RWPE1 (cell line): ENCODE measurements at places on chromosomes 2 and 18.

DNA sequence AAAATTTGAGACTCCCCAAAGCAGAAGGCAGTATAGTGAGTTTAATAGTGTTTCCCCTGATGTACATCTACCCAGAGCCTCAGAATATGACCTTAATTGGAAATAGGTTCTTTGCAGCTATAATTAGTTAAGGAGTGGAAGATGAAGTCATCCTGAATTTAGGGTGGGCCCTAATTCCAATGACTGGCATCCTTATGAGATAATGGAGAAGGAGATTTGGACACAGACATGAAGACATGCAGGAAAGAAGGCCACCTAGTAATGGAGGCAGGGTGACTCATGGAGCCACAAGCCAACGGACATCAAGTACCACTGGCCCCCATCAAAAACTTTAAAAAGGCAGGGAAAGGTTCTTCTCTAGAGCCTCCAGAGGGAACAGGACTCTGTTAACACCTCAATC is 308.9 kb downstream of the TXNL1 start:
- no peak for DNase-seq

DNA sequence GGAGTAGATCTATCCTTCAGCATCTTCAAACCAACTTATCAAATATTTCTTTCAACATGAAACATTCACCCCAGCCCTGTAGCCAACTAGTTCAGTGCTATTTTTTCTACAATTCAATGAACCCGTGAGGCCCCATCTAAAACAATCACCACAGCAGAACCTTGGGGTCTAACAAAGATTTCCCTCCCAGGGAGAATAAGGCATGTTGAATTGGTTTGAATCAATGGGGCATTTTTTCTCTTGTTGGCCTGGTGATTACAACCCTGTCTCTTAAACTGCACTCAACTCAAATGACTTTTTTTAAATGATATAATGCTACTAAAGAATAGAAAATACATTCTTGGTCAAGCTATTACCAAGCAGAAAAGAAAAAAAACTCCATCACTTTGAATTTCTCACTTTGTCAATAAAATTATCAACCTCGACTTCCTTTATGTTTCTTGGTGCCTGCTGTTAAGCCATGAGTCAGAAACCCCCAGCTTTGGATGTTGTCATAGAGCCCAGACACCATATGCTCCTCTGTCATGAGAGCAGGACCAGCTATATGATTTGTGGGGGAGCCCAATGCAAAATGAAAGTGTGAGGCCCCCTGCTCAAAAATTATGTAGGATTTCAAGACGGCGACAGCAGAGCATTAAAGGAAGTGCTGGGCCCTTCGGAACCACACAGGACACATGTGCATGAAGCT is 282.4 kb downstream of the MEIS1 start:
- DNase-seq: no peak

- no peak for DNase-seq
Measured at GRCh38 chr2:111100087-111100764, 20.5 kb upstream of the BCL2L11 start.

- peak; percentile 75 for DNase-seq
Measured at GRCh38 chr18:22282311-22283115, 113.1 kb downstream of the GATA6 start.

DNA sequence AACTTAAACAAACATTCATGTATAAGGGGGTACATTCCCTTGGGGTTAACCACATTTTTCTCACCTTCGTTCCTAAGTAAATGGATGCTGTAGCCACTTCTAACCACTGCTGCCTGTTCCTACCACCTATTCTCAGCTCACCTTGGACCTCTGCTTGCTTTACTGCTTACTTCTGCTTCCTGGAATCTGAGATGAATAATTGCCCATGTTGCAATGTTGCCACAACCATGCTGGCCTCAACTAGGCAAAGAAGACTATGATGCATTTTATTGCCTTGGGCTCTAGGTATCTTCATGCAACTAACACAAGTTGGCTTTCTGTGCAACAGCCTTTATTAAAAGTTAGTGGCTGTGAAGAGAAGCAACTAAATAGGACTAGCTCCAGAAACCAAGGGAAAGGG is 106.3 kb upstream of the TCF4 start:
- DNase-seq: no peak

- DNase-seq: no peak
Measured at GRCh38 chr2:101003278-101003775, 1.2 kb downstream of the RPL31 start.

- no peak for DNase-seq
Measured at GRCh38 chr2:121400201-121400600, 115.2 kb upstream of the TFCP2L1 start.

DNA sequence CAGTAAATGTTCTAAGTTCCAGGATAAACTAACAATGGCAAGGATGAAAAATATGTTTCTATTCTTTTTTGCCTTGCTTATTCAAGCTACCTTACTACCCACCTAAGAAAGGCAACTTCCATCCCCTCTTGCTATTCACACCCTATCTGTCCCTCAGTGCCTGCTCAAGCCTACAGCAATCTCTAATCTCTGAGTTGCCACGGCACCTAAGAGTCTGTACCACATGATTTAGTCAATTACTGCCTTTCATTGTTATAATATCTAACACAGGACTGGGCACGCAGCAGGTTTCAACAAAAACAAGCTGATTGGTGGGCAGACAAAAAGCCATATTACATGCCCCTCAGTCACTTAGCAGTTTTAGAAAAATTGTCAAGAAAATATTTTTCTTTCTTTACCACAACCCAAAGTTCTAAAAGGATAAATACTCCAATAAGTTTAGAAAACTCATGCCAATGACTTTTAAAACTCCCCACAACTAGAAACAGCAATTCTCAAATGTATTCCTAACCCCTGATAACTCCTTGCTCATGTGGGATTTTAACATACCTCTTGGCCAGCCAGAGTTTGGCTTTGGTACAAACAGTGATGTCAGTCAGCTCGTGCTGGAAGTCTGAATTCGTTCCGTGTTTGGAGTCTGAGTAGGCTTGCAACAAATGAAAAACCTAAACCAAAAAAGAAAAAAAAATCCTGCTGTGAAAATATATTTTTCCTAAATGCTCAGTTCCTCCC is 117.3 kb upstream of the ZFP36L2 start:
- no peak for DNase-seq

DNA sequence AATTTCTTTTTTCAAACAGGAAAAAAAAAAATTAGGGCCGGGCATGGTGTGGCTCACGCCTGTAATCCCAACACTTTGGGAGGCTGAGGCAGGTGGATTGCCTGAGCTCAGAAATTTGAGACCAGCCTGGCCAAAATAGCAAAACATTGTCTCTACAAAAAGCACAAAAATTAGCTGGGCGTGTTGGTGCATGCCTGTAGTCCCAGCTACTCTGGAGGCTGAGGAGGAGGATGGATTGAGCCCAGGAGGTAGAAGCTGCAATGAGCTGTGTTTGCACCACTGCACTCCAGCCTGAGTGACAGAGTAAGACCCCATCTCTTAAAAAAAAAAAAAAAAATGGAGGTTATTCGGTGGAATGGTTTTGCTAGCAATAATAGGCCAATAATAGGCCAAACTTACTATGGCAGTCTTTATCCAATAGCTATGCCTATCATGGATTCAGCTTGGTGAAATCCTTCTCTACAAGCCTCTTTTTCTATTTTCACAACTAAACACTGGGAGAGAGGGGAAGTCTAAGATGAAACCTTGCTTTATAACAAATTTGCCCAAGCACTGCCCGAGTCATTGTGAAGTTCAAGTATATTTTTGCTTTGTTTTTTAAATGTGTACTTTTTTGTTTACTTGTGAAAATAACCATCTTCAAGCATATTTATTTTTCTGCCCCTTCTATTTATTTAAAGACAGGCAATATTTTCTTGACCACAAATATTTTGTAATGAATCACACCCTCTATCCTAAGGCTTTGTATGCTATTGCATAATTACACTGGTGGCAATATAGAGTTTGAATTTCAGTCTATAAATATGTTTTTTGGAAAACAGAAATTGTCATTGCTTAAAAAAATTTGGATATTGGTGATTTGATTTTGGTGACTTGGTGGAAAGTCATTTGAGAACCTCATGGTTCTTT is 20.0 kb upstream of the KYNU start:
- DNase-seq: peak; percentile 42

GRCh38 chr18:63843008-63843407 is 44.5 kb upstream of the SERPINB2 start:
- DNase-seq: no peak

DNA sequence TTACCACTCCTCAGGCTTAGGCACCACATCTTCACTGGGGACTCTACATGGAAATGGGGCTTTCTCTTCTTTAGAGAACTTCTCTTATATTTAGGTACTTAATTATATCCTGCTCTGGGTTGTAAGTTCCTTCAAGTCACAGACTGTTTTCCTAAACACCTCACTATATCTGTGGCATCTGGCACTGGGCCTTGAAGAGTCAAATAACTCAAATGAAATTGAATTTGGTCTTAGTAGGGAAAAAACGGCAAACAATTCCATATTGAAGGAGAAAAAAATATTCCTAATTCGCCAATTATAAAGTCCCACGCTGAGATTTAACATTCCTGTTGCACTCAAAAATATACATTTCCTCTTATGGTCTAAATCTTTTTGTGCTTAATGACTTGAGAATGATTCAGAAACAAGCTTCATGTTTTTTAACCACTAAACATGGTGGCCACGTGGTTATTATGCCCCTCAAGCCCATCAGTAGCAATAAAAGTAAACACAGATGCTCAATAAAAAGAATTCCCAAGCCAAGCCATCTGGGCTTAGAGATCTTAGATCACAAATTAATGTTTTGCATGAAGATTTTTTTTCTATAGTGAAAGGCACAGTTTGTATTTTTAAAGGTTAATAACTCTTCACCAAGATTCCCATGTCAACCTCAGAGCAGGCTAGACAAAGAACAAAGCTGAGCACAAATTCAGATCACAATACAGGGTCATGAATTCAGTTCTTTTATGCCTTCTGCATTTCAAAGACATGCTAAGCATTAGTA is 105.5 kb upstream of the SYT4 start:
- DNase-seq: no peak

GRCh38 chr2:223088866-223089265 is 36.9 kb downstream of the KCNE4 start:
- no peak for DNase-seq

DNA sequence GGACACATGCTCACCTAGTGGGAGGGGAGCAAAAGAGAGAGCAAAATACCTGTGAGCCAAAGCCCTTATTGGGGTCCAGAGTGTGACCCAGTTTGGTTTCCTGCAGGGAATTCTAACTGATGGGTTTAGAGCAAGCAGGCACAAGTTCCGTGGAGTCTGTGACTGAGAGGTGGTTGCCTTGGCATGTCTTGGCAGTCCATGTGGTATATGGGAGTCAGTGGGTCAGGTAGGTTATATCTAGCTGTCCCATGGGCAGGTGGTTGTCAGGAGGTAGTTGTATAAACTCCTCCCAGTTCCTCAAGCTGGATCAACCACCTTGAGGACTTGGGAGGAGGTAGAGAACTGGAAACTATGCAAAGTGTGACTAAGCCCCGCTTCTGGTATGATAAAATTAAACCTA is 452.8 kb upstream of the VWC2L start:
- DNase-seq: no peak

DNA sequence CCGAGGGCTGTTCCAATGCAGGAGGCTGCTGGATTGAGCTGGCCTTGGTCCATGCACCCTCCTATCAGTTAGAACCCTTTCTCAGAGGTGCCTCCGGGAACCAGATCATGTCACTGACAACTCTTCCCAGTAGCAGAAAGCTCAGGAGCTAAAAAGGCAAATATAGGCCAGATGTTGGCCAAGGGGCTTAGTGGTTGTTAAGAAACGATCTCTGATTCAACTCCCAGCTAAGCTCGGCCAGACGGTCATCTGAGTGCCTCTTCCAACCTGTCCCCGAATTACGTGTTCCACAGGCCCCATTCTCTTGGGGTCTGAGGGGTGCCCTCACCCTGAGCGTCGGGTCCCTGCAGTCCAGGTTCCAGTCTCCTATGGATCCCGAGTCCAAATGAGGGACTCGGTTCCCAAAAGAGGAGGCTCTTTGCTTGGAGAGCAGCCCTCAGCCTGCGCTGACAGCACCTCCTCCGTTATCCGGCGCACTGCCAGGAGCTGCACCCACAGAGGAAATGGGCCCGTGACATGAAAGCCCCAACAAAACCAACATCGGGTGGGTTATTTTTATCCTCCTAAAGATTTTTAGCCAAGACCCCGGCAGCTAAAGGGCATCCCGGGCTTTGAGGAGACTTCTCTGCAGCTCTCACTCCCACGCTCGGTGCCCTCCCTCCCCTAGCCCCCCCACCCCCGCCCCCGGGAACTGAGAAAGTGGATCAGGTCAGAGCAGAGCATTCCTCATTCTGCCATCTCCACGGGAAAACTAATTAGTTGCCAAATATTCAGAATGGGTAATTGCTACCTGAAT is 106.6 kb upstream of the ID2 start:
- DNase-seq: no peak

DNA sequence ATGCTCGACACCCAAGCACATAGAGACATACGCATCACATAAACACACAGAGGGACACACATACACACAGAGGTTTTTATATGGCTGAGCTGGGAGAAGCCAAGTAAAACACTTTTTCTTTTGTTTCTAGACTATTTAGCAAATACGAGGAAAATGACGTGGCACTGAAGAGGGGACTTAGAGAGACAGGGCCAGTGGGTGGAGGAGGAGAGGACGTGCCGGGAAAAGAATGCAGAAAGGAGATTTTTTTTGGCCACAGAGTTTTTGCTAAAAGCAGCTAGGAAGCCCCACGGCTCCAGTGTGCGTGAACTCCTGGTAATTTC is 168.5 kb upstream of the KLF7 start:
- DNase-seq: no peak

GRCh38 chr2:74304332-74305148 is 38.7 kb downstream of the SLC4A5 start:
- DNase-seq: no peak

GRCh38 chr2:40513201-40513600 is 61.3 kb upstream of the SLC8A1 start:
- no peak for DNase-seq

- no peak for DNase-seq
Measured at GRCh38 chr2:82641598-82642180, 1817.4 kb downstream of the SUCLG1 start.

GRCh38 chr18:7596147-7596546 is 29.0 kb downstream of the PTPRM start:
- no peak for DNase-seq

DNA sequence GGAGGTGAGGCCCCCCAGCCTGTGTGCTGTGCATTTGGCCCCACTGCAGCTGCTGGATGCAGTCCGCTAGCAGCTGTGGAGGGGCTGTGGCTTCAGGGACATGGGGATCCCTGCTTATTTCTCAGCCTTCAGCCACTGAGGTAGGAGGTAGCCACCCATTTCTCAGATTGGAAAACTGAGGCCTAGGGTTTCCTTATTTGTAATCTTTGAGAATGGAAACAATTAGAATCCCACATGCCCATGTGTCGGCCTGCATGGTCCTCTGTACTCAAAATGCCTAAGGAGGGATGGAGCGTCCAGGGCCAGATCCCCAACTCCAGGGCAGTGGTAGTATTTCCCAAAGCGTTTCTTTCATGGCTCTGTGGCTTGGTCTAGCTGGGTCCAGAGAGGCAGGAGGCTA is 42.1 kb downstream of the TOGARAM2 start:
- DNase-seq: no peak

- DNase-seq: no peak
Measured at GRCh38 chr2:108022628-108023027, 36.3 kb downstream of the SLC5A7 start.

- peak; percentile 91 for DNase-seq
Measured at GRCh38 chr2:220891405-220891804, 680.7 kb downstream of the EPHA4 start.

GRCh38 chr2:241950413-241951315 is 81.1 kb downstream of the RTP5 start:
- DNase-seq: peak; percentile 78
